ENCODE measurements at places on chromosomes 7 and 10. TPM values are rescaled to one million over a fixed set of nuclear protein-coding genes. Genes with fewer than 3 reads are reported as not detected.

The TRPV5 gene
- not detected for total RNA-seq

GRCh38 chr7:148447221-148447849, 143.2 kb upstream of the C7orf33 start:
- H3K4me1 ChIP-seq = peaks cover 11% of the 10 kb centered on the region
- no peaks in the 10 kb centered on the region for H3K36me3 ChIP-seq
- H3K27me3 ChIP-seq = no peaks in the 10 kb centered on the region
- DNase-seq = no peak

DNA sequence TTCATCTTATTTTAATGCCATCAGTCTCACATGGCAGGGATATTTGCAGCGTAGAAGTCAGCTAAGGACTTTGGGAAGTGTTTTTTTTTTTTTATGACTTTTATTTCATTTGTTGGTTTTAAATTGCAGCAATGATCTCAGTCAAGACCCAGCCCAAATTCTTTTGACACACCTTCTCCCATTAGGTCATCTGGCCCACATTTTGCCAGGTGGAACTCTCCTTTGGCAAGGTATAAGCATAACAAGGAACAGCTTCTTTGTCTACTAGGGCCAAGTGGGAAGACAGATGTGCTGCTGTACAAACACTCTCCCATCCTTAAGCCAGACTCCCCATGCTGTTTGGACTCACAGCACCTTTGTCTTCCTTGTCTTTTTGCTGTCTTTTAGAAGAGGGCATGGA, 41.8 kb downstream of the PLEKHA8 start:
- H3K4me1 ChIP-seq = no peaks in the 10 kb centered on the region
- no peak overlapping the region for H3K27ac ChIP-seq
- H3K27me3 ChIP-seq = no peaks in the 10 kb centered on the region
- no peak for DNase-seq

The MMP21 gene
- not detected for total RNA-seq

The GNAT3 gene
- total RNA-seq = not detected

The DKK1 gene
- total RNA-seq = 40.3 TPM

- H3K36me3 ChIP-seq = no peaks in the 10 kb centered on the region
- no peaks in the 10 kb centered on the region for H3K27me3 ChIP-seq
- peak; percentile 12 for DNase-seq
- H3K4me3 ChIP-seq = no peak overlapping the region
Measured at GRCh38 chr7:85719981-85720953, 533.4 kb upstream of the SEMA3D start.

GRCh38 chr7:138029941-138030340, 28.1 kb upstream of the CREB3L2 start:
- peaks cover 6% of the 10 kb centered on the region for H3K4me1 ChIP-seq
- H3K36me3 ChIP-seq = no peaks in the 10 kb centered on the region
- no peak overlapping the region for H3K4me3 ChIP-seq
- no peaks in the 10 kb centered on the region for H3K27me3 ChIP-seq
- peak; percentile 21 for DNase-seq

- no peak overlapping the region for H3K4me3 ChIP-seq
- H3K27ac ChIP-seq = no peak overlapping the region
- no peaks in the 10 kb centered on the region for H3K36me3 ChIP-seq
Measured at GRCh38 chr7:147711447-147711846, 879.1 kb upstream of the C7orf33 start.

DNA sequence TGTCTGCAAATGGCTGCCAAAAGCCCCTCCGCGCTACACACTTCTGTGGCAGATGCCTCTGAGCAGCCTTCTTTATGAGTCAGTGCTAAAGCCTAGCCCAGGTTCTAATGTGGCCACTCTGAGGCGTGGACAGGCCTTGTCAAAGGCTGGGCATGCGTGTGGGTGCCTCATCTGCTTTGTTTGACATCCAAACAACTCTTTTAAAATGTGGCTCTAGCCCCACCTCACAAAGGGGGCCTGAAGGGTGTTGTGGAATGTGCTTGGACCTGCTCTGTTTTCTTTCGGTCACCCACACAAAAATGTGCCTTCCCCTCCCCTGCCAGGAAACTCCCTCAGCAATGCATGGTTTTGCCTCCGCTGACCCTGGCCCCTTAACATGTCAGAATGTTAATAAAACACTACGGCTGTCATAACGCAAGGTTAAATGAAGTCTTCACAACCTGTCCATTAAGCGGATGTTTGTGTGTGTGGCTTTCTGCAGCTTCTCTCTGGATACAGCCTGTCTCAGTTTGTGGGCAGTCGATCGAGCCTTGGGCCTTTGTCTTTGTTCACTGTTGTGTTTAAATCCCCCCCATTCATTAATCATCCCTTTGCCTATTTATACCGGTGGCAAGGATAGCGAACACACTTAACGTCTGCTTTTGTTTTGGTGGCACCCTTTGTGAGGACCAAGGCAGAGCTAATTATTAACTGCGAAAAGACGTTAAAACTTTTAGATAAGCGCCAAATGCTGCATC, 718.9 kb downstream of the LRMDA start:
- DNase-seq = peak; percentile 77
- no peak overlapping the region for H3K4me3 ChIP-seq
- no peaks in the 10 kb centered on the region for H3K36me3 ChIP-seq
- peaks cover 18% of the 10 kb centered on the region for H3K4me1 ChIP-seq
- no peaks in the 10 kb centered on the region for H3K27me3 ChIP-seq

The KLF14 gene
- total RNA-seq = not detected

The SPDYE2 gene
- not detected for total RNA-seq

GRCh38 chr10:76353237-76353851, 921.9 kb downstream of the LRMDA start:
- no peaks in the 10 kb centered on the region for H3K27me3 ChIP-seq
- no peaks in the 10 kb centered on the region for H3K36me3 ChIP-seq
- no peak for DNase-seq
- H3K27ac ChIP-seq = no peak overlapping the region
- no peak overlapping the region for H3K4me3 ChIP-seq

DNA sequence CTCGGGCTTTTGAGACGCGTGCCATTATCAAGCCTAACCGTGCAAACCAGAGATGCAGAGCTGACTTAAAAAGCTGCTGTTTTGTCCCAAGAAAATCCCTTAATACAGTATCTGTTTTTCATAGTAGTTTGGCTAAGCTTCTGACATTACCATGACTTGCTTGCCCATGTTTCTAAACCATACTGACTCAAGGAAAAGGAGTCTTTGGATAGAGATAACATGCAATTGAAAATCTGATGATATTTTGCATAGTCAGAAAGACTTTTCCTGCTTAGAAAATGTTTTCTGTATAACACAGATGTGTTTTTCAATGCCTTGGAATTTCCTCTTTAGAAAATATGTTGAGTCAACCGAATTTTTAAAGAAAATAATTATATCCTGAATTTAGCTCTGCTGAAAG, 21.5 kb upstream of the AKR1E2 start:
- H3K36me3 ChIP-seq = no peaks in the 10 kb centered on the region
- no peak overlapping the region for H3K4me3 ChIP-seq
- no peaks in the 10 kb centered on the region for H3K4me1 ChIP-seq
- no peak for DNase-seq
- no peak overlapping the region for H3K27ac ChIP-seq

DNA sequence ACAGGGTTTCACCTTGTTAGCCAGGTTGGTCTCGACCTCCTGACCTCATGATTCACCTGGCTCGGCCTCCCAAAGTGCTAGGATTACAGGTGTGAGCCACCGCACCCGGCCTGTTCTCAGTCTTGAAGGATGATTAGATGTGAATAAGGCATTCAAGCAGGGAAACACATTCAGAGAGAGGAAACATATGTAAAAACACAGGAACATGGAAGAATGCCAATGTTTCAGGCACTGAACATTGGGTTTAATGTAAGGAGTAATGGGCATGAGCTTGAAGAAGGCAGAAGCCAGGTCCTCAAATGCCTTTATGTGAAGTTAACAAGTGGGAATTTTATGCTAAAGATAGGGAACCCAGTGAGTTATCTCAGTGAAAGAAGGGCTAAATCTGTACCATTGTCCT, 74.3 kb downstream of the ARL4A start:
- H3K27me3 ChIP-seq = no peaks in the 10 kb centered on the region
- H3K27ac ChIP-seq = no peak overlapping the region
- DNase-seq = no peak
- H3K4me3 ChIP-seq = no peak overlapping the region
- H3K4me1 ChIP-seq = no peaks in the 10 kb centered on the region

GRCh38 chr7:97006055-97006815, 882 bp downstream of the DLX6 start:
- H3K27ac ChIP-seq = peak overlapping the region; percentile 87
- peak; percentile 59 for DNase-seq
- peaks cover 91% of the 10 kb centered on the region for H3K27me3 ChIP-seq
- H3K4me3 ChIP-seq = peak overlapping the region; percentile 52
- H3K4me1 ChIP-seq = peaks cover 8% of the 10 kb centered on the region

The CYP3A5 gene
- total RNA-seq = 345 TPM

The EVX1 gene
- 1.1 TPM for total RNA-seq

DNA sequence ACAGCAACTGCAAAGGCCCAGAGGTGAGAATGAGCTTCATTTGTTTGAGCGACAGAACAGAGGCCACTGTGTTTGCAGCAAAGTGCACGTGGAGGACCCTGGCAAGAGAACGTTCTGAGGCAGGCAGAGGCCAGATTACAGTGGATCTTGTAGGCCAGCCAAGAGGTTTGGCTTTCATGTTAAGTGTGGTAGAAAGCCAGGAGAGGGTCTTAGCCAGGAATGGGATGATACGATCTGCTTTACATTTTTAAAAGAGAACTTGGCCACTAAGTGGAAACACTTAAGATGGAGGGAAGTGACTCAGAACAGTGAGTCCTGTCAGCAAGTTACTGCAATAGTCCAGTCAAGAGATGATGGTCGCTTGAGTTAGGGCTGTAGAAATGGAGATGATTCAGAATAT, 4.6 kb downstream of the CCDC136 start:
- no peak overlapping the region for H3K4me3 ChIP-seq
- DNase-seq = no peak
- peaks cover 7% of the 10 kb centered on the region for H3K4me1 ChIP-seq
